ENCODE measurements at places on chromosomes 13 and 19. TPM values are rescaled to one million over a fixed set of nuclear protein-coding genes. Genes with fewer than 3 reads are reported as not detected.

GRCh38 chr13:42969565-42970172 lies 22.4 kb downstream of the EPSTI1 start:
- peak; percentile 60 for DNase-seq

Gene S1PR4
- 0.06 TPM for total RNA-seq

DNA sequence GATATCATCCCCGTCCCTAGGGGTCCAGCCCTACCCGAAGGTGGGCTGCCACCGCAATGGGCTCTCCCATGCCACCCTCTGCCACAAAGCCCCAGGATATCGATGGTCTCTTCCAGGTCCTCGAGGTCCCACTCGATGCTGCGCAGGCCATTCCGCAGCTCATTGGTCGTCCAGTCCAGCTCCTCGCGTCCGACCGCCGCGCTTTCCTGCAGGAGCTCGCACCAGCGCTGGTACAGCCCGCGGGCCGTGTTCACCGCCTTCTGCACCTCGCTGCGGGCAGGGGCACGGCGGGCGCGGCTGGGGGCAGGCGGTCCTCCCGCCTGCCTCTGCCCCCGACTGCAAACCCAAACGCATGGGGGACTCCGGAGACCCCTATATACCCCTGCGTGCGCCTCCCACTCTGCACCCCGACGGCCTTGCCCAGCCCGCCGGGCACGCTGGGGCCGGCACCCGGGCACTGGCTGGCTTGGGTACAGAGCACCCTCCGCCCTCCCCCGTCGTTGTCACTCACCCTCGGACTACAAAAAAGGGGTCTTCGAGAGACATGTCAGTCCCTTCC lies 468 bp downstream of the STX10 start:
- DNase-seq: peak; percentile 49

GRCh38 chr19:46297700-46298478 lies 1.0 kb downstream of the HIF3A start:
- DNase-seq: no peak

DNA sequence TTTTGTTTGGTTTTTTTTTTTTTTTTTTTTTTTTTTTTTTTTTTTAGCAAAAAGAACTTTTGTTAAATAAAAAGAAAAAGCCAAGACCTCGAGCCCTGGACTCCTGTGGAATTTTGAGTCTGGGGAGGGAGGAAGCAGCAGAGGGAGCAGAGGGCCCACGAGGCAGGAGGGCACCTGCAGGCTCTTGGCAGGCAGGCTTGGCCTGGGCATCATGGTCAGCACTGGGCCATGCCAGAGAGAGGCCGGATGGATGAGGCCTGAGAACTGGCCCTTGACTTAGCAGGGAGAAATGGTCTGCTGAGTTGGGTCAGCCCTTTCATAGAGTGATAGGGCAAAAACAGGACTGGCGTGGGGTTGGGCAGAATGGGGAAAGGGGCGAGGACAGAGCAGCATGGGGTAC lies 100.4 kb downstream of the GPR12 start:
- DNase-seq: no peak

GRCh38 chr13:102571075-102571474 lies 25.7 kb upstream of the TPP2 start:
- DNase-seq: no peak

Gene NOVA2
- total RNA-seq: 0.59 TPM

DNA sequence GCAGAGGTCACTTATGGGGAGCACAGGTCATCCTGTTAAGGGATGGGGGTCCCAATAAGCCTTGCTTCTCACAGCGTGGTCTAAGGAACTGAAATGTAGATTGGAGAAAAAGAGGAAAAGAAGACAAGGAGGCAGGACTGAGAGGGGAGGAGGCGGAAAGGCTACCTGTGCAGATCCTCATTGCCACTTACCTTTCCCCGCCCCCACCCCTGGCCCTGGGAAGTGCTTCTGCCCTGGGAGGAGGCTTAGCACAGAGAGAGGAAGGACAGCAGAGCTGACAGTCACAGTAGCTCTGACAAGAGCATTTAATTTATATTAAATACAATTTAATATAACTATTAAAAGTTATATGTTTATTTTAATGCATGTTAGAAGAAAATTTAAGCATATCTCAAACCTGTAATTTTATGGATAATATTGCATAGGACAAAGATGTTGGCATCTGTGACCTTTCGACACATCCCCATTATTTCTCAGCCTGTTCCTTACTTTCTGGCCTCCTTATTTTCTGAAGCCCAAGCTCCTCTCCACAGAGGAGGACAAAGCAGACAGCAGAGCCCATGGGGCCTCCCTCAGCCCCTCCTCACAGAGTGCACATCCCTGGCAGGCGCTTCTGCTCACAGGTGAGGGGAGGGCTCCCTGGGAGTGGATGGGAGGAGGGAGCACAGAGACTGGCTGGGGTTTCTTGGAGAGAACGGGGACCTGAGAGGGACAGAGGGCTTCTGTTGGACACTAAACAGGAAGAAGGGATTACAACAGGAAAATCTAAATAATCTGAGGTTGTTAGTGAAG lies 23.4 kb downstream of the CEACAM21 start:
- no peak for DNase-seq

- no peak for DNase-seq
These were observed 12.3 kb upstream of the ARHGEF18 start for GRCh38 chr19:7336321-7336973.

GRCh38 chr13:112711528-112712265 lies 21.9 kb downstream of the ATP11A start:
- peak; percentile 96 for DNase-seq

Gene JUNB
- 33.9 TPM for total RNA-seq

Gene IGFLR1
- total RNA-seq: 2.9 TPM

Gene ZNF541
- not detected for total RNA-seq

Gene VAV1
- total RNA-seq: not detected

GRCh38 chr19:55197528-55197927 lies 11.8 kb downstream of the PTPRH start:
- DNase-seq: no peak

DNA sequence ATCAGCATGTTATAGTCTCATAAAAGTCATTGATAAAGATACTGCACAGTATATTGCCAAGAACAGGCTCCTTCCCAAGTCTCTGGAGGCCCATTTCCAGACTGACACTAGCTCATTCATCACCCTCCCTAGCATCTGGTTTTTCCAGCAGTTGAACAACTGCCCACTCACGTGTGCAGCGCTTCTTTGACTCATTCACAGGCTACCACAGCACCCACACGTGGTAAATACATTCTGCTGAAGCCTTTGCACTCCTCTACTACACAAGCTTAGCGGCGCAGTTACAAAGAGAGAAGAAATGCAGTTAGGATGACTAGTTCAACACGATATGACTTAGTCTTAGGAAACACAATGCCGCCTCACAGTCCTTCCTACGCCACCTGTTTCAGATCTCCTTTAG lies 87.7 kb downstream of the DOCK9 start:
- peak; percentile 98 for DNase-seq

- no peak for DNase-seq
These were observed 6.1 kb upstream of the LILRA5 start for GRCh38 chr19:54319049-54319448.

Gene ZNF563
- total RNA-seq: 0.13 TPM

Gene ZSCAN5B
- not detected for total RNA-seq

GRCh38 chr19:4555657-4556561 lies 3.6 kb downstream of the SEMA6B start:
- no peak for DNase-seq

- DNase-seq: no peak
These were observed 6.8 kb upstream of the ZNF561 start for GRCh38 chr19:9627856-9628255.

Gene CYP2B6
- not detected for total RNA-seq

GRCh38 chr13:52454459-52454819 lies 839 bp upstream of the CKAP2 start:
- DNase-seq: peak; percentile 34

Gene RXFP2
- total RNA-seq: not detected

DNA sequence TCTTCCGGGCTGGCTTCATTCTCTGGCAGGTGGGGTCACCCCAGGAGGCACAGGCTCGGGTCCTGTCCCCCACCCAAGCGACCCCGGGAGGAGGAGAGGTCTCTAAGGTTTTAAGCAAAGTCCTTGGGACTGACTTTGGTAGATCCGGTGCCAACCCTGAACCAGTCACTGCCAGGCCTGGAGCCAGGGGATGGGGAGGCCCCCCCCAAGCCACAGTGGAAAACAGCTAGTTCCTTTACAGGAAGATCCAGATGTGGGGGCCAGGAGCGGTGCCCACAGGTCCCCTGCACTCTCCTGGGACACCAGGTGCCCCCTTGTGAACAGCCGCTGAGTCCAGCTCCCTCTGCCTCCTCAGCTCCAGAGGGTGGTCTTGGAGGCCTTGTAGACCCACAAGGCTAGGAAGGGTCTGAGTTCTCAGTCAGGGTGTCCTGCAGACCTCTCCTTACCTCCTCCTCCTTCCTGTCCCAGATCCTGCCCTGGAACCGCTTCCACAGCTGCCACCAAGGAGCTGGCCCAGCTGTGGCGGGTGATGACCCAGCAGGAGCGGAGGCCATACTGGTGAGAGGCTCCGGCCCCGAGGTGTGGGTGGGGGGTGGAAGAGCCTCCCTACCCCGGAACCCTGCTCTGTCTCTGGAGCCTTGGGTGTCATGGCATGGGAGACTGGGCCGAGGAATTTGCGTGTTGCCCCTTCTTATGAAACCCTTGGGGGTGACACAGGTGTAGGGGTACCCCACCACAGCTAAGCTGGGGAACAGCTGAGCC lies 6.0 kb downstream of the SIX5 start:
- DNase-seq: no peak

GRCh38 chr19:48858984-48859710 lies 9.3 kb downstream of the PLEKHA4 start:
- DNase-seq: no peak

- no peak for DNase-seq
These were observed 66.1 kb upstream of the C1QTNF9 start for GRCh38 chr13:24243302-24243701.

GRCh38 chr13:41273831-41274441 lies 10.6 kb upstream of the MTRF1 start:
- DNase-seq: no peak

DNA sequence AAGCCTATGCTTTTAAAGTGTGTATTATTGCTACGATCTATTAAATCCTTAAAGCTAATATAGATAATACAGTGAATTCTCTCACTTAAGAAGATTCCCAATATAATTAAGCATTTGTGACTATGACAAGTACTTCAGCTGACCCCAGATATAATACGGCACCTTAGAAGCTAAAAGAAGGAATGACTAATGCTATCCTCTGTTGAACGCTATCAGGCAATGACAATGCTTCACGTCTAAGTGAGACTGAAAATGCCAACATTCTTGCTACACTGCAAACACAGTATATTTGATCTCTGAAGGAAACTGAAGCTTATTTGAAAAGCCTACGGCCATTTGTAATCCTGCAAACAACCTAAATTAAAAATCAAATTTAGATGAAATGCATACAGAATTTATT lies 19.7 kb downstream of the VWA8 start:
- DNase-seq: no peak

GRCh38 chr19:40225440-40226305 lies 816 bp downstream of the CCNP start:
- DNase-seq: no peak

- DNase-seq: no peak
These were observed 13.1 kb upstream of the TIMM13 start for GRCh38 chr19:2440515-2440914.

DNA sequence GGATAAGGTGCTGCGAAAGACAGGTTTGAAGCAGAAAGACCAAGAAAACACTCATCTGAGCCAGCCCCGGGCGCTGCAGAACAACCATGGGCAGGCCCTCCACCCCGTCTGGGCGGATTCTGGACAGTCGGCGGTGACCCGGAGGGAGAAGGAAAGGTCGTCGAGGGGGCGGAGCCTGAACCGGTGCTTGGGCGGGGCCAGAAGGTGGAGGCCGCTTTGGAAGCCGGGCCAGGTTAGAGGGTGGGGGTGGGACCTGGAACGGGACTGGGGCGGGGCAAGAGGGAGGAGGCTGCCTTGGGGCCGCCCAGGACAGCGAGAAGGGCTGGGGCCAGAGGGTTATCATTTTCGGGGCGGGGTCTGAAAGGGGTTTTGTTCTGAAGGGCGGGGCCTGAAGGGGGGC lies 5.0 kb upstream of the ZNF765 start:
- DNase-seq: no peak

DNA sequence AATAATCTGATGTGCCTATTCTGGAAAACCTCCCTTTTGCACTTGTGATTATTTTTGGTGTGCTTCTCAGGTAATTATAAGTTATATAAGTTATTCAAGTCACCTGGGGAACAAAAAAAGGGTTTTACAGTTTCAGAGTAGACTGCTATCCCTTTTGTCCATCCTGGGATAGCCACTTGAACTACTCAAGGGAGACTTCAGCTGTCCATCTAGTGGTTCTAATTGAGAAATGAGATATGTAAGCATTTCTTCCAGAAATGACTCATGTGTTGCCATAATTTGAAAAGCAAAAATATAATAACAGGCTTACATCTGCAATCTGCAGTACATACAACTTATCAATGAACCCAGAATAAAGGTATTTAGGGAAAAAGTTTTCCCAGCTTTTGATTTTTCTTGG lies 20.4 kb downstream of the UBL3 start:
- DNase-seq: no peak

- no peak for DNase-seq
These were observed 61.3 kb downstream of the CELF5 start for GRCh38 chr19:3285647-3286176.

Gene KIR3DL1
- not detected for total RNA-seq

DNA sequence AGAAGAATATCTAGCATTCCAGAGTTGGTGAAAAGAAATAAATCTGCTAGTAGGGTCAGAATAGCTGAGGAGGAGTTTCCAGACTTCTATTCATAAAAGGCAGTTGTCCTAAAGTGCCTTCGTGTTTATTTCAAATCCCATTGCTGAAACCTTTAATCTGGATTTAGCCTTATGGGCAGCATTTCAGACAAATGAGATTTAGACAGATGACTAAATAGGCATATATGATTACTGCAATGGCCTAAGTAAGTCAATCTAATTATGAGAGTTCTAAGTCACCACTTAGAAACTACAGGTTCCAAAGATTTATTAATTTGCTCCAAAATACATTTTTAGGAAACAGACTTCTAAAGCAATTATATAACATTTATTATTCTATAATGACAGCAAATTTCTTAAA lies 368.7 kb downstream of the LIG4 start:
- no peak for DNase-seq

GRCh38 chr13:65488606-65489005 lies 1741.5 kb downstream of the PCDH9 start:
- DNase-seq: no peak

Gene PPM1N
- 0.34 TPM for total RNA-seq

- no peak for DNase-seq
These were observed 13.9 kb downstream of the ZNF543 start for GRCh38 chr19:57334191-57334590.

Gene PSG4
- not detected for total RNA-seq

- no peak for DNase-seq
These were observed 1.1 kb downstream of the SULT2A1 start for GRCh38 chr19:47885067-47885463.

DNA sequence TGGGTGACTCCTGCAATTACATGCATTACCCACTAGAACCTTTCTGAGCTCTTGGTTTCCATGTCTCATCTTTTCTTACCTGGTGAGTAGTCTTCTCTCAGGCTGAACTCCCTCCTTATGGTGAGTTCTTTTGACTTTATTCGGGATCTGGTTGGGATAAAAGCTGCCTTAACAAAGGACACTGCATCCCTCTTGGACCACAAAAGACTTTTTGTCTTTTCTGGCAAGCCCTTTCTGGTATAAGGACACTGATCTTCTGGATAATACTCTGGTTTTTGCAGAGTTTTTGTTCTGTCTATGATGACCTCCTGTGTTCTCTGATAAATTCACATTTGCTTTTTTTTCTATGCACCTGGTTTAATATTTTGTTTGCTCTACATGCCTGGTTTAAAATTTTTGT lies 66.7 kb downstream of the SLITRK1 start:
- DNase-seq: no peak

Gene MAST1
- total RNA-seq: 3.2 TPM

Gene CYP4F8
- not detected for total RNA-seq
